ENCODE measurements at places on chromosomes 6 and 20. TPM values are rescaled to one million over a fixed set of nuclear protein-coding genes. Genes with fewer than 3 reads are reported as not detected.

DNA sequence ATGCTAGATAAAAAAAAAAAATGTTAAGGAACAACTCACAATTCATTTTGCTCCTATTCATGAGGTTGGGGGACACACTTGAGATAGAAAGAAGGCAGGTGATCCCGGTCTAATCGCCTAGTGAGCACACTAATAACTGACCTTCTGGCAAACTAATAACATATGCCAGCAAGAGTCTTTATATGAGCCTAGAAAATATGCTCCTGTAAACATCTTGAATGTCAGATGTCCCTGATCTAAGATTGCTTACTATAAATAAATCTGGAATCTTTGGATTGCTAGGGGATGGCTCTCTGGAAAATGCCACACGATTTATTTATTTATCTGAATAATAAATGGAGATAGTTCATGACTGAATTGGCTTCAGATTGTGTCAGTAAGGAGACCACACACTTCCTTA, 821.9 kb downstream of the GRIK2 start:
- DNase-seq = no peak

TFAP2D gene
- not detected for polyA plus RNA-seq

GRCh38 chr6:149277621-149278020, 39.9 kb upstream of the TAB2 start:
- no peak for DNase-seq

DNA sequence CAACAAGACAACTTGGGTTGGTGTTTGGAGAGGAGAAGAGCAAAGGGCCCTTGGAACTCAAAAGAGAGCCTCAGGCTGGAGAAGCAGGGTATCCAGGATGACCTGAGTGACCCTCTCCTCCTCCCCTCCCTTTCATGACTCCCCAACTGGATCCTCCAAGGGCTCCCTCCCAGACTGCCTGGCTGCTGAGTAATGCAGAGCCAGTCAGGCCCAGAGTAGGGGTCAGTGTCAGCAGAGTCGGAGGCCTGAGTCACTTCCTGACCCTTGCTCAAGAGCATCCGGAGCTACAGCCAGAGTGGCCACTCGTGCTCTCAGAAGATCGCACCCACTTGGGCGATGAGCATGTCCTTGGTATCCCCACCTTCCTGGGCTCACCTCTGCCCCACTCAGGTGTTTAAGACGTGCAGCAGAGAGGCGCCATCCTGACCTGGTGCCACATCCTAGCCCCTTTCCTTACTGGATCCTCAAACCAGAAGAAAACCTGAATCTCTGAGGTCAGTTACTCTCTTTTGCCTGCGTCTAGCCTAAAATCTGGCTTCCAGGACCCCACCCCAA, 2.8 kb upstream of the MAPK13 start:
- no peak for DNase-seq

DNA sequence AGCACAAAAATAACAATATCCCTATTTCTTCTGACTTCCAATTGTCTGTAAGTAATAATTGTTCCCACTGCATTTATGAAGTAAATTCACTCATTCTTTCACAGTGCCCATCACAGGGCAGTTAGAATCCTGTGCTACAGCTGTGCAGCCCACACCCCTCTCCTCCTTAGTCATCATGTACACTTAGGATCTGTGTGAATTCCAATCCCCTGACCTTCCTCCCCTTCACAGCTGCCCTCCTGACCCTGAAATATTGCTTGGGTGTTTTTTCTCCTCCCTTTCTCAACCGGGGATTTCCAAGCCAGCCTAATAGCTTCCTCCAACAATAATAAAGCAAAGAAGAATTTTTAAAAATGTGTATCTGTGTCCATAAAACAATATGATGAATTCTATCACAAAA, 91.5 kb upstream of the BEND6 start:
- DNase-seq = no peak

ADGRF4 gene
- polyA plus RNA-seq = not detected

Data from right renal cortex interstitium (tissue), 3 donors.